ENCODE measurements at places on chromosomes 13 and 19.

- peak; percentile 68 for ATAC-seq
Measured at GRCh38 chr19:13234518-13234917, 84.3 kb downstream of the IER2 start.

DNA sequence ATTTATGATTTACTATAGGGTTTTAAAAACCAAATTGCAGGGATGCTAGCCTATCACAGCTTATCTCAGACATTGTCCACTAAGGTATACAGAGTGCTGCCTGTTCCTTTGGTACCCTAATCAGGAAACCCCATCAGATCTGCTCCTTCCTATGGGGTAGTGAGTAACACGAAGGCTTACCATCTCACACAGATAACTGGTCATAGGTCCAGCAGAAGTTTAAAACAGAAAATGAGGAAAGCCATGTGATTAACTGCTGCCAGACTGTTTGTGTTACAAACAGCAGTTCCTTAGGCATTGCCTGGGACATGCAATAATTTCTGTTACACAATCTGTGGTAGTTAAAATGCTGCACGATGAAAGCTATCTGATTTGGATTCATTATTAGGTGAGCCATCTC, 53.5 kb upstream of the ALOX5AP start:
- no peak for ATAC-seq

GRCh38 chr13:92300651-92301050, 902.2 kb downstream of the GPC5 start:
- ATAC-seq, result no peak

GRCh38 chr19:2081873-2082810, 14.0 kb downstream of the MOB3A start:
- peak; percentile 27 for ATAC-seq

DNA sequence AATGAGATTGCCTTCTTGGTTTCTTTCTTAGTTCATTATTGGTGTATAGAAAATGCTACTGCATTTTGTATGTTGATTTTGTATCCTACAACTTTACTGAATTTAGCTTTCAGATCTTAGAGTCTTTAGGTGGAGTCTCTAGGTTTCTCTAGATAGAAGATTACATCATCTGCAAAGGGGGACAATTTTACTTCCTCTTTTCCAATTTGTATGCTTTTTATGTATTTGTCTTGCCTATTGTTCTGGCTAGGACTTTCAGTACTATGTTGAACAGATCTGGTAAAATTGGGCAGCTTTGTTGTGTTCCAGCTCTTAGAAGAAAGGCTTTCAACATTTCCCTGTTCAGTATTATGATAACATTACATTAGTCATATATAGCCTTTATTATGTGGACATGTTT, 101.0 kb upstream of the SPRY2 start:
- no peak for ATAC-seq

DNA sequence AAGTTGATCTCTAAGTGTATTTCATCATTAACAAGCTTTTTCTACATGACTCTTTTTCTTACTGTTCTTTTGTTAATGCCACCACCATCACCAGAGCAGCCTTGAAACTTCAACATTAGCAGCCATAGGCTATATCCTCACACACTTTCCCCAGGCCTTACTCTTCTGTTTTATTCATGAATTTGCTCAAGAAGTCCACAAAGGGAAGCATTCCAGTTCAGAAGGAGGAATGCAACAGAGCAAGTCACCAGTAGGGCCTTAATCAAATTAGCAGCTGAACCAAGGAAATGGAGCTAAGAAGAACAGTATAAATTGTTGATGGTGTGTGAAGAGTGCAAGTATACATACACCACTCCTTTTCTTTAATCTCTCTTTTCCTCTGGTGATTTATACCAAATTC, 223.1 kb downstream of the NBEA start:
- ATAC-seq, result no peak

- ATAC-seq, result no peak
Measured at GRCh38 chr13:50788551-50789210, 54.8 kb downstream of the DLEU7 start.

DNA sequence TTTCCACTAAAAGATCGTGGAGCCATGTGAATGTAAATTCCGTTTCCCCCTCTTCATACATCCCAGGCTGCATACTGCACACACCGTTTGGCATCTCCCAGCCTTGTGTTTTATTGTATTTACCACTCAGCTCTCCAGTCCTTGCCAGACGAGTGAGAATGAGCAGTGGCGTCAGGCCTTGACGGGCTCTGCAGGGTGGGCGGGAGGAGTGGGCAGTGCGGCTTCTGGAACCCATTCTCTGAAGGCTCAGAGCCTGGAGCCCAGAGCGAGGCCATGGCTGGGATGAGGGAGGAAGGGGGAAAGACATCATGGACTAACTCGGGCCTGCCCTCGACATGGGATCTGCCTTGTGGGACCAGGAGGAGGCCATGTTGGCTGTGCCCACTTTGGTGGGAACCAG, 25.1 kb downstream of the BICRA start:
- ATAC-seq, result no peak

- ATAC-seq, result no peak
Measured at GRCh38 chr13:80251403-80251802, 89.5 kb downstream of the SPRY2 start.

GRCh38 chr19:27740396-27740795, 1472.6 kb downstream of the UQCRFS1 start:
- no peak for ATAC-seq

- ATAC-seq, result no peak
Measured at GRCh38 chr19:30799865-30800755, 427.9 kb downstream of the ZNF536 start.

Measured in activated CD4-positive, CD25-positive, alpha-beta regulatory T cell treated with anti-CD3 and anti-CD28 coated beads, Interleukin-2, amount 50 U/mL, for 24 hours (primary cell).